Spinal cord (tissue), 10 donors: ENCODE measurements at places on chromosomes 11 and 22. TPM values are rescaled to one million over a fixed set of nuclear protein-coding genes. Genes with fewer than 3 reads are reported as not detected.
A peak's percentile ranks its signal among the peaks of the same experiment; 100 is the strongest.

- no peak for DNase-seq
Measured at GRCh38 chr22:43512279-43512678, 100.5 kb downstream of the MPPED1 start.

DNA sequence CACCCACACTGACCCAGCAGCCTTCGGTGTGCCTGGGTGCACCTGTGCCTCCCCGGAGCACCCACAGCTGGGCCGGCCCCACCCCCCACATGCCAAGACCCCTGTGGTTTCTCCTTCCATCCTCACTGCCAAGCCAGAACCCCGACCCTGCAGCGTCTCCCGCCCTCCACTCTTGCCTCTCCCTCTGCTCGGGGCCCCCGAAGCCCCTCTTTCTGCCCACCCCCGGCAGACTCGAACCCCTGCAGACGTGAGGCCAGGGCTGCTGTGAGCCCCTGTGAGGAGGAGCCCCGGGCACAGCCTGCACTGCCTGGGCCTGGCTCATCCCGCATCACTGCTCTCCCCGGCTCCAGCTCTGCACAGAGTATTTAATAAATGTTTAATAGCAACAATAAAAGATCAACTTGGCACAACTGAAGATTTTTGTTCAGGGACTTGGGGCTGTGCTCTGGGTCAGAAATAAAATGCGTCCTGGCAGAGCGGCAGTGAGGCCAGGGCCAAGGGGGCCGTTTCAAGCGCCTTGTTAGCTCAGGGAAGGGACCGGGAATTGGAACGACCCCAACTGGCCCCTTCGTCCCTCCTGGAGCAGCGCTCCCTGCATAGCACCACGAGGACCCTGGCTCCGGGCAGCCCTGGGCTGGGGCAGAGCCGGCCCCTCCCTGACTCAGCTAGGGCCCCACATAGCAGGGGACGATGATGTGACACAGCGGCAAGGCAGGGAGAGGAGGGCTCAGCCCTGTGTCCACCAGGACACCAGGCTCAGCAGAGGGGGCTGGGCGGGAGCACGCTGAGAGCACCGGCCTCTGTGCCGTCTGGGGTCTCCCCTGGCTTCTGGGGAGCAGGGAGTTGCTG lies 520.8 kb downstream of the BRD1 start:
- DNase-seq: no peak

DNA sequence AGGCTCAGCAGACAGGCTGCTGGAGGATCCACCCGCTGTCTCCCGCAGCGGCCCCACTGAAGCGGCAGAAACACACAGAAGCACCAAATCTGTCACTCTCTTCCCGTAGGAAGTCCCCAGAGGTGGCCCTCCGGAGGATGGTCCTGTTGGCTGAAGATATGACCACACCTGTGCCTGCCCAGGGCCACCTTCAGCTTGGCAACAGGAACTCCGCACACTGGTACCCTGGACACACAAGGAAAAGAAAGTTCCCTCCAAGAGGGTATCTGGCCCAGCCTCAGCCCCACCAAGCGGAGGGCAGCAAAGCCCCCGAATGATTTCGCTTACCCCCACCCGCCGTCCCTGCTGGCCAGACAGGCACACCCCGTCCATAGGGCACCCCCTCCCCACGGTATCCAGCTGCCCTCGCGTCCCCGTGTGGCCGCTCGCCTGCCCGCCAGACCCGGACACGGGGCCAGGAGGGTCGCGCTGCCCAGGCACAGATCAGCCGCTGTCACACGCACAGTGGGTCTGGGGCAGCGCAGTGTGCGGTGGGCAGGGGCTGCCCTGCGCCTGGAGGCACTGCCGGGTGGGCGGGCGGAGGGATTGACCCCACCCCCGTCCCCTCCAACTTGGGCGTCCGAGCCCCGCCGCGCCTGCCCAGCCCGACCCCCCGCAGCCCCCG lies 7.0 kb downstream of the RASSF7 start:
- DNase-seq: no peak

The RBMXL2 gene
- 1.4 TPM for total RNA-seq

GRCh38 chr22:19891317-19892256 lies 36.9 kb upstream of the GNB1L start:
- no peak for DNase-seq

GRCh38 chr11:120579611-120580031 lies 68.1 kb downstream of the GRIK4 start:
- DNase-seq: no peak

The SYT13 gene
- total RNA-seq: 78.4 TPM

- no peak for DNase-seq
Measured at GRCh38 chr11:12235553-12235946, 125.2 kb downstream of the MICAL2 start.

GRCh38 chr11:71255800-71256479 lies 3.6 kb upstream of the SHANK2 start:
- DNase-seq: peak; percentile 20

DNA sequence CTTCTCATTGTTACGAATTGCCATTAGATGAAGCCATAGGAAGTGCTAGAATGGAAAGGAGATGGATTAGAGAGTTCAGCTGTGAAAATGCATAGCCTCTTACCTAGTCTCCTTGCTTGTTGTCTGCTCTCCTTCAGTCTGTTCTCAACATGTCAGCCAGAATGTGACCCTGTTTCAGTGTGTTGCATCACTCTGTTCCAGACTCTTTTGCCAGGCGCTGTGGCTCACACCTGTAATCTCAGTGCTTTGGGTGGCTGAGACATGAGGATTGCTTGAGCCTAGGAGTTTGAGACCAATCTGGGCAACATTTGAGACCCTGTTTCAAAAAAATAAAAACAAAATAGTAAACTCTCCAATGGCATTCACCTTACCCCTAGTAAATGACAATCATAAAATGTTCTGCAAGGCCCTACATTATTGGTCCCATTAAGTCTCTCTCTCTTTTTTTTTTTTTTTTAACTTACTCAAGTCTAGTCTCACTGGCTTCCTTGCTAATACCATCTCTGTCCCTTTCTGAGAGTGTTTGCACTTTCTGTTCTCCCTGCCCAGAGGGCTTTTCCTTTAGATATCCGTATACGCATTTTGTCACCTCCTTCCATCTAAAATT lies 39.4 kb downstream of the CYP2R1 start:
- DNase-seq: no peak

GRCh38 chr11:76291576-76292526 lies 85.5 kb upstream of the WNT11 start:
- DNase-seq: no peak

GRCh38 chr11:117117681-117118080 lies 19.5 kb upstream of the SIK3 start:
- DNase-seq: no peak
